ENCODE measurements at places on chromosomes 16 and 17.

GRCh38 chr17:57752031-57752905 is 7.2 kb upstream of the CCDC182 start:
- DNase-seq: no peak

DNA sequence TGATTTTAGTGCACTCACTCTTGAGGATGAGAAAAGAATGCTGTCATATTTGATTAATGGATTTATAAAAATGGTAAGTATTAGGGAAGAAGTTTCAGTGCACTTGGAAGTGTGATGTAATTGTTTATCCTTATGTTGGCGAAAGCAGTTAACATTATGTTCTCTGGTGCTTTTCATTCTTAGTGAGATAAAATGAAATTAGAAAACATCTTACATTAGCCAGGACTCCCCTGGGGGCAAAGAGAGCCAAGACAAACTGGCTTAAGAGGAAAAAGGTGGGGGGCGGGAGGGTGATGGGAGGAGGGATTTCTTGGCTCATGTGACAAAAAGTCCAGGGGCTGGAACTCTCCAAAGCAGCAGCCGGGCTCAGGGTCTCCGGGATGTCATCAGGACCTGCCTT is 73.2 kb downstream of the KNOP1 start:
- DNase-seq: no peak

- DNase-seq: no peak
Observed at GRCh38 chr17:39609416-39610025, 1.8 kb upstream of the NEUROD2 start.

DNA sequence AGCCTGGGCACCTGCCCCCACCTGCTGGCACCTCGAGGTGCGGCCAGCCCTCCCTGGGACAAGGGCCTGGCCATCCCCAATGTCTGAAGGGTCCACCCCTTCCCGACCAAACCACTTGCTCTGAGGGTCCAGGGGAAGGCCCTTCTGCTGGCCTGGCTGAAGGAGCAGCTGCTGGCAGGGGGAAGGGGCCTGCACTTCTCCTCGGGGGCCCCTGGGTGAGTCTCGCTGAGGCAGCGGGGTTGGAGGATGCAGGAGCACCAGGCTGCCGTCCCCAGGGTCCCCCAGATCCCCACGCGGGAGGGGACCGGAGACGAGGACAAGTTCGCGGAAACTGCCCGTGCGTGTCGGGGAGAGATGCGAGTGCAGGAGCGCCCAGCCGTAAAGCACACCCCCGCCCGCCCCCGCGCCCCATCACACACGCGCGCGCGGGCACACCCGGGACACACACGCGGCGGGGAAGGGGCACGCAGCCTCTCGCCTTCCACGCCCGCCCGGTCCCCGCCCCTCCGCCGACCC is 725 bp upstream of the CACNA1H start:
- DNase-seq: no peak

DNA sequence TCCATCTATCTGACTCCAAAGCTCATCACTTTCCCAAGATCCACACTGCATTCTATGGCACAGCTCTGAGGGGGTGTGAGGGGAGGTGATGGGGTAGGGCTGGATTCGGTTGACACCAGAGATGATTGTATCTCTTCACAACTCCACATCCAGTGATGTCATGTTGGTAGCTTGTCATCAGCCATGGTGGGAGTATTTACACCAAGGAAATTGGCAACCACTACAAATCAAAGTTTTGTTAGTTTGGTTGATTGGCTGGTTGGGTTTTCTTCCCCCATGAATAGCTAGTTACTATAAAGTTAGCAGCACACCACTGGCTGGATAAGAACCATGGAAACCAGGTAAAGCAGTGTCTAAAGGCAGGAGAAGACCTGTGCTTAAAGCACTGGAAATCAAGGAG is 15.0 kb downstream of the SLC46A1 start:
- DNase-seq: no peak

- DNase-seq: no peak
Observed at GRCh38 chr16:87828071-87828906, 41.0 kb downstream of the SLC7A5 start.

GRCh38 chr17:40015005-40015997 is at the start of gene CSF3:
CSF3 (plus strand) TSS chr17:40015440; CDS start chr17:40015475, 35 bp downstream.
- DNase-seq: no peak

DNA sequence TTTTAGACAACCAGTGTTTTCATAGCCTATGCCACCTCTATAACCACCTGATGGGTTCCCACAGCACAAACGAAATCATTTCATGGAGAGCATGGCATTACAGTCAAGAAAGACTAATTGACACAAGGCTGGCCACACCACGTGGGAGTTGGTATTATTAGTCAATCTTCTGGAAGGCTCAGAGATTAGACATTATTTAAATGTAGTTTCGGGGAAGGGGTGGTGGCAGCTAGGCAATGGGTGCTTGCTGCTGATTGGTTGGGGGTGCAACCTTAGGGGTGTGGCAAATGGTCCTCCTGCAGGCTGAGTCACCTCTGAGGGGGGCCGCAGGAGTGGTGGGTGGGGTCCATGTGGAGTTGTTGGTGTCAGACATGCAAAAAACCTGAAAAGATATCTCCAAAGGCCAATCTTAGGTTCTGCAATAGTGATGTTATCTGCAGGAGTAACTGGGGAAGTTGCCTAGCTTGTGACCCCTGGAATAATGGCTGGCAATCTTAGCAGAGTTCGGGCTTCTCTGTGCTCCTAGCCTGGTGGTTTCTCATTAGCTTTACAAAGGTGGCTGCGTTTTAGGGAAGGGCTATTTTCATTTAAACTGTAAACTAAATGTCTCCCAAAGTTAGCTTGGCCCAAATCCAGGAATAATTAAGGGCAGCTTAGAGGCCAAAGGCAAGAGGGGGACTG is 4.6 kb downstream of the TEN1 start:
- no peak for DNase-seq

DNA sequence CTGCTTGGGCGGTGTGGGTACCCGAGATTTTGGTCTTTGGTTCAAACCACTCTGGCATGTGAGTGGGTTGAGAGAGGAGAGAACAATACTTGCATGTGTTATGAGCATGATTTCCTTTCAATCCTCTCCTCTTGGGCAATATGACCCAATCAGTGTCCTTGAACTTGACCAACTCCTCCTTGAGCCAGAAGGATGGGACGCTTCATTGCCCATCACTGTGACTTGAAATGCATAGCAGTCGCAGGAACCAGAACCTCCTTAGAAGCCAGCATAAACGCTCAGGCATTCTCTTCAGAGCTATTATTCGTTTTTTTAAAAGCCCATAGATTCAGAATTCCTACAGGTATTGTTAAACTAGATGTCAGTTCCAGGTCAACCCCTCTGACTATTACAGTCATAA is 367.4 kb downstream of the HAPSTR1 start:
- DNase-seq: no peak

GRCh38 chr17:4920351-4921048 is 11.6 kb upstream of the GP1BA start:
- no peak for DNase-seq

DNA sequence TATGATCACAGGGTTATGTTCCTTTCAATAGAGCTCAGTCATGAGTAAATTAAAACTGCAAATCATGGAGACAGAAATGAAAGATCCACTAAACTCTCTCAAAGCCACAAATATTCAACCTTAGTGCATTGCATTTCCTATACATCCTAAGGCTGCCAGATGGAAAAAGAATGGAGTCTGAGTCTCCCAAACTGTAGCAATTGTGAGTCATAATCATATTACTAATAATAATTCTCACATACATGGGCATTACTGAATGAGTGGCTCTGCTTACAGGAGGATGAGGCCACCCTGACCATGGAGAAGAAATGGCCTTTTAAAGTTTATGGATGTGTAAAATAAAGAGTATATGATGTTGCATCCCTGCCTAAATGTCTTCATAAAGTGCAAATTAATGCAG is 3.2 kb downstream of the CA10 start:
- no peak for DNase-seq

- no peak for DNase-seq
Observed at GRCh38 chr17:51595826-51596398, 335.6 kb downstream of the UTP18 start.

- peak; percentile 67 for DNase-seq
Observed at GRCh38 chr16:48053418-48053745, 102.4 kb downstream of the ABCC12 start.

GRCh38 chr17:32259586-32259985 is 6.0 kb upstream of the RHBDL3 start:
- DNase-seq: peak; percentile 82

GRCh38 chr16:31298340-31298739 is 38.6 kb downstream of the ITGAM start:
- no peak for DNase-seq

- DNase-seq: no peak
Observed at GRCh38 chr17:3719265-3719664, 4.4 kb upstream of the HASPIN start.

GRCh38 chr16:87123356-87124001 is 193.7 kb downstream of the C16orf95 start:
- DNase-seq: no peak

DNA sequence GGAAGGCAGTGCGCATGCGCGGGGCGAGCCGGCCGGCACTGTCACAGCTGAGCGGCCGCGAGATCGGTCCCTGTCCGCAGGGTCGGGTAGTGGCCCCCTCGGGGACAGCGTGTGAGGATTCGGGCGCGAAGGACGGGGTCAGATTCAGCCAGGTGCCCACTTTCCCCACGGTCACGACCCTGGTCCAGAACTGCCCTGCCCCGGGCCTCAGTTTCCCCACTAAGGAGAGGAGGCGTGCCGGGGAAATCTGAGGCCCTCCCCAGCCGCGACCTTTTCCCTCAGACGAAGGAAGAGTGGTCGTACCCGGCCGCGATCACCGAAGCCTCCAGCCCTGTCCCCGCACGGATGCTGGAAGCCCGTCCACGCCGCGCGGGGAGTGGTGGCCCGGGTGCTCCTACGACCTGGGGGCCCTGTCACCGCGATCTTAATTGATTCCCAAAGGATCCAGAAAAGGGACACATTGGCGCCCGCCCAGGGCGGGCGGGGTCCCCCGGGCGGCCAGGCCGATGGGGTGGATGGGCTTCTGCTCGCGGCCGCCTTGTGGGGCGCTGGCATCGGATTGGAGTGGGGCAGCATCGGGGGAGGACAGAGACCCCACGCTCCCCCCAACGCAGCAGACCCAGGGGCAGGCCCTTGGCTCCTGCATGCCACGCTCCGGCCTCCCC is 57.7 kb downstream of the SRL start:
- DNase-seq: no peak

DNA sequence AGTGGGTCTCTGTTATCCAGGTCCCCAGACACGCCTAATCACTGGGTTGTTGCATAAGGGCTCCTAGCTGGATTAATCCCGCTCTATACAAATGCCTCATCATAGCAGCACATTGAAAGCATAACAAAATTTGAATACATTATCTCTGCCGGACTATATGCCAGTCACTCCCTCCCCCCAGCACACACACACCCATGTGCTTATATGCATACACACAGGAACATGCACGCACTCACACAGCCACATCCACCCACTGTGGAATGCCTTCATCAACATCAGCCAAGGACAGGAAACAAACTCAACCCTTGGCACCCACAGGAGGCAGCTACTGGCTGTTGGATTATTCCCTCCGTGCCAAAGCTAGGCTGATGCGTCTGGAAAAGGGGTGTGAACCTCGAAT is 3.5 kb upstream of the CDH13 start:
- DNase-seq: no peak

GRCh38 chr17:69142175-69142802 is 594 bp upstream of the ABCA6 start:
- DNase-seq: peak; percentile 35

GRCh38 chr16:27483624-27484023 is 66.1 kb downstream of the GTF3C1 start:
- DNase-seq: no peak

DNA sequence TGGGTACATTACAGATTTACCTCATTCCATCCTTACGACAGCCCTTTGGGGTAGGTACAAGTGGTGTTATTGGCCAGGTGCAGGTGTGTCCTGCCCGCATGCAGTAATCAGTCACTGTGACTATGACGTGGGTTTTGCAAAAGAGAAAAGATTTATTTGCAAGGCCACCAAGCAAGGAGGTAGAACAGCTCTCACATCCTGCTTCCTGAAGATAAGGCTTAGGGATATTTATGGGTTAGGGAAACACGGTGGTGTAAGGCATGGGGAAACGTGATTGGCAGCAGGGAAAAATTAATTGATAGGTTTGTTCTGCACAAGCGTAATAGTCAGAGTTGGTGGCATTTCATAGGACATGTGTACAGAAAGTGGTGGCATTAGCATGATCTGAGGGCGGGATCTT is 214.8 kb downstream of the PARN start:
- DNase-seq: no peak

DNA sequence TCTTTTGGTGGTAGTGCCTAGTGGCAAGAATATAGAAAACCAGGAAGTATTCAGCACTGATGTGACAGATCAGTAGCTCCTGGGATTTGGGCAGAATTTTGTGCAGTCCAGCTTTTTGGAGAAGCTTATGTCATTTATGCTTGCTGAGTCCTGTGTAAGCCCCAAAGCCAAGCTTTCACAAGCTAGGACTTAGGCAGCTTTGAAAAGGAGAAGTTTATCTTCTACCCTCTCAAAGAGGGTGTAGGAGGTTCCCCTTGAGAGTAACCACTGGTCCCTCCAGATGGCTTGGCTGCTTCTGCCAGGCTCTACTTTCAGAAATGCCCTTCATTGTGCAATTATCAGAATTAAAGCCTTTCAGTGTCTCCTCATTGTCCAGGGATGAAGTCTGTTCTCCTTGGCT is 78.8 kb downstream of the CES1 start:
- DNase-seq: no peak

GRCh38 chr16:23896832-23897821 is 61.3 kb downstream of the PRKCB start:
- DNase-seq: no peak

DNA sequence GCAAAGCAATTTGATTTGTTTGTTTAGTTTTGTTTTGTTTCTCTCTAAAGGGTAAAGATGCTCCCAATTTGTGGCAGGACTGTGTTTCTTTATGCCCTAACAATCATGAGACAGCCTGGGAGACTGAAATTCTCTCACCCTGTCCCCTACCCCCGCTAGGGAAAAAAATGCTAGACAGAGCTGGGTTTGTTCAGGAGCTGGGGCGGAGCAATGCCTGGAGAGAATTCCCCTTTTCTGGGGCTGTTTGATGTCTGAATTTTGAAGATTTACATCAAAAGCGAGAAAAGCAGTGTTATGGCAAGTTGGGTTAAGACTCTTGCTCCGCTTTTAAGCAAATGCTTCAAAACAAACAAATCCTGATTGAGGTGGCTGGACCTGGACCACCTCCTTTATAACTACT is 8.4 kb downstream of the MAF start:
- DNase-seq: no peak

- DNase-seq: peak; percentile 99
Observed at GRCh38 chr17:20908313-20909267, 134.2 kb downstream of the USP22 start.

Measured in AG20443 (cell line).